ENCODE measurements at places on chromosomes 1 and 21.

DNA sequence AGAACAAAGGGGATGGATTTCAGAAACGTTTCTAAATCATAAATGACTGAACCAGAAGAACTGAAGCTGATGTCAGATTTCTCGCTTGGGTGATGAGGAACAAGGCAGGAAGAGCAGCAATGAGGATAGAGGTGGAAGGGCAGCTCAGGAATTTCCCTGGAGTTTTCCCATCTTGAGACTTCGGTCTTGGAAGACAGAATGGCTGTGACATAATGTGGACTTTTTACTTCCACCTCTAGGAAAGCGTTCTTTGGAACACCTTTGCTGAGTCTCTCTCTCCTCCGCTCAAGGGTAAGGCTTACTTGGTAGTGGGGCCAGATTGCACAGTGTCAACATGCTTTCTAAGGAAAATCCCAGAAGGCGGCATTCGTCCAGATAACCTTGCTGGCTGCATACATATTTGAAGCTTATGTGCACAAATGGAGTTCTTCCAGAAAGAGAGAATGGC, 36.6 kb downstream of the DEGS1 start:
- DNase-seq: no peak

GRCh38 chr1:77846966-77847365, 41.5 kb upstream of the NEXN start:
- DNase-seq: no peak

DNA sequence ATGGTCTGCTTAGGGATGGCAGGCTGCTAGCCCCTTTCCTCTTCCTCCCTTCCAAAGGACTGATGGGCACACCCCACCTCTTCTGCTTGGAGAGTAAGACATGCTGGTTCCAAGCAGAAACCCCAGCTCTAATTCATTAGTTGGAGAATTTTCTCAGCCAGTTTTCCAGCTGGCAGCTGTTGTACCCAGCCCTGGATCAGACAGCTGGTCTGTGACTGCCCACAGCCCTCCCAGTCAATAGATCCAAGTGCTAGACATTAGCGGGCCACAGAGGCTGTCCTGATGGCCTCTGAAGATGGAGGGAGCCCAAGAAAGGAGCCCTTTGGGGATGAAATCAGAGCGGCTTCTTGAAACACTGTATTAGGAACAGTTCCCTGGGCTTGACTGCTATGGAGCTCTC, 35.8 kb downstream of the ACOT11 start:
- no peak for DNase-seq

GRCh38 chr1:248823517-248824001, 2.2 kb downstream of the SH3BP5L start:
- no peak for DNase-seq

Measured in CD4-positive, alpha-beta T cell treated with Interleukin-4 for 1 hour (primary cell).